EL (cell line): ENCODE measurements at places on chromosomes 4 and X.

GRCh38 chr4:47505666-47506065 lies 20.6 kb downstream of the ATP10D start:
- DNase-seq = no peak

DNA sequence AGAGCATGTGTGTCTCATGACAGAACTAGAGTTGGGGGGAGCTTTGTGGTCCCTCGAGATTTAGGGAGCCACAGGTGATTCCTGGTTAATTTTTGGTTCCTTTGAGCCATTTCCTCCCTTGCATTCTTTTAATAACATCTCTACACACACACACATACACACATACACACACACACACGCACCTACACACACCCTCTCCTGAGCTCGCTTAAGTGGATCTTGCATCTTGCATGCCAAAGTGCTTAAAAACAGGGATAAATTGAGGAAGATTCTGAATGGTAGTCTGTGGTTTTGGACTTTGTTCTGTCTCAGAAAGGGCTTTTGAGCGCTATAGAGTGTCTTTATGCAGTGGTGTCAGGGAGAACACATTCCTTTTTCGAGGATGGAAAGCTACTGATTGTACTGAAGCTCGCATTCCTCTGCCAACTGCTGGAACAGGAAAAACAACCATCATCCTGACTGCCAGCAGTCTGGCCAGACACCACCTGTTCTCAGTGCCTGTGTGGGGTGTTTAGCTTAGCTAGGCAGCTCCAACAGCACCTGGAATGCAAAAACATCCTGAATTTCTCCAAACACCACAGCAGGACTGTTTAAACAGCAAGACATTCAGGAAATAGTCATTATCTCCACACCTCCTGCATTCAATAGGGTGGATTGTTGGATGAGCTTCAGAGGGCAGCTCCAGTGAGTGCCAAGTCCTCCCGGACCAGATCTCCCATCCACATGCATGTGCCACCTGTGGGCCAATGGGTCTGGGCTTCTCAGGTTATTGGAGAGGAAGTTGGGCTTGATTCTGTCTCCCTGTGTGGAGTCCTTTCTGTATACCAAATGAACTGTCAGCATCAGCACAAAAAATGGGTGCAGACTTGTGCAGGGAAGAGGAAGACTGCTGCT lies 21.9 kb upstream of the IGFBP7 start:
- no peak for DNase-seq

DNA sequence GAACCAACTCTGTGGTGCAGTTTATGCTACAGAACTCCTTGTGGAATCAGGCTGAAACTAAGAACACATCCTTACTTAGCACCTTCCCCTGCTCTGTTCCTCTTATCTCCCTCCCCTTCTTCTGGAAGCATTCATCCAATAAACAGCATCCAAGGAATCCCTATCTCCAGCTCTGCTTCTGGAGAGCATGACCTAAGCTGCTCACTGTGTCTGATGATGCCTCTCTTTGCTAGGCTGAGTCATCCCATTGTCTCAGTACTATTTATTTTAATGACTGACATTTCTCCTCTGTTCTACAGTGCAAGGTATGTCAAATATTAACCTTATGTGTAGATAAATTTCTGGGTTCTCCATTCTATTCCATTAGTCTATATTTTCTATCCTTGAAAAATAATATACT lies 71.2 kb downstream of the BEND2 start:
- no peak for DNase-seq

DNA sequence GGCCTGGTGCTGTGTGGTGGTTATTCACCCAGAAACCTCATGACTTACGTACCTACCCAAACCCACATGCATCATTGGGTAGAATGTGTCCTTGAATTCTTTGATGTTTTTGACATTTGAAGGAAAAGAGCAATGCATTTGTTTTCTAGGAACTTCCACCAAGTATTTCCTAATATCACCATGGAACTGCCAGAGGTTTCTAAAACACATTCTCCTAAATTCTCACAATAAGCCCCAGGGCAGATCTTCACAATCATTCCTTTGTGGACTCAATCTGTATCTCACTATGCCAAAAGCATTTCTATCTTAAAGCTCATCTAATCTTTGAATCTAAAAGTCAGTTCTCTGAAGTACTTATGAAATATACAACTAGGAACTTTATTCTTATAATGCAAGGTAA lies 8.3 kb upstream of the ODAM start:
- no peak for DNase-seq

DNA sequence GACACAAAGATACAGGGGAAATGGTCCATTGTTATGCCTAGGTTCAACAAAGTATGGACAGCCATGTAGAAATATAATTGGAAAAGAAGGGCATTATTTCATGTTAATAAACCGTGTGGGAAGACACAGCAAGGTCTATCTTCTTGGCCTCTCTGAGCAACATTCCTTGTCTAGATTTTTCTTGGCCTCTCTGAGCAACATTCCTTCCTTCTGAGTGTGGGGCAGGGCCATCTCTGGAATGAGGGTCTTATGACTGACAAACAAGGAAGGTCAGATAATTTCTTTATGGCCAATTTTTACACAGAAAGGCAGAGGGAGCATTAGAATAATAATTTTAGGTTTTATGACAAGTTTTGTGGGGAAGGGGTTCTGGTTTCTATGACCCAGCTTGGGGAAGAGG lies 24.3 kb upstream of the MAOA start:
- peak; percentile 4 for DNase-seq

GRCh38 chrX:31563792-31564191 lies 492.0 kb upstream of the FTHL17 start:
- DNase-seq = no peak

DNA sequence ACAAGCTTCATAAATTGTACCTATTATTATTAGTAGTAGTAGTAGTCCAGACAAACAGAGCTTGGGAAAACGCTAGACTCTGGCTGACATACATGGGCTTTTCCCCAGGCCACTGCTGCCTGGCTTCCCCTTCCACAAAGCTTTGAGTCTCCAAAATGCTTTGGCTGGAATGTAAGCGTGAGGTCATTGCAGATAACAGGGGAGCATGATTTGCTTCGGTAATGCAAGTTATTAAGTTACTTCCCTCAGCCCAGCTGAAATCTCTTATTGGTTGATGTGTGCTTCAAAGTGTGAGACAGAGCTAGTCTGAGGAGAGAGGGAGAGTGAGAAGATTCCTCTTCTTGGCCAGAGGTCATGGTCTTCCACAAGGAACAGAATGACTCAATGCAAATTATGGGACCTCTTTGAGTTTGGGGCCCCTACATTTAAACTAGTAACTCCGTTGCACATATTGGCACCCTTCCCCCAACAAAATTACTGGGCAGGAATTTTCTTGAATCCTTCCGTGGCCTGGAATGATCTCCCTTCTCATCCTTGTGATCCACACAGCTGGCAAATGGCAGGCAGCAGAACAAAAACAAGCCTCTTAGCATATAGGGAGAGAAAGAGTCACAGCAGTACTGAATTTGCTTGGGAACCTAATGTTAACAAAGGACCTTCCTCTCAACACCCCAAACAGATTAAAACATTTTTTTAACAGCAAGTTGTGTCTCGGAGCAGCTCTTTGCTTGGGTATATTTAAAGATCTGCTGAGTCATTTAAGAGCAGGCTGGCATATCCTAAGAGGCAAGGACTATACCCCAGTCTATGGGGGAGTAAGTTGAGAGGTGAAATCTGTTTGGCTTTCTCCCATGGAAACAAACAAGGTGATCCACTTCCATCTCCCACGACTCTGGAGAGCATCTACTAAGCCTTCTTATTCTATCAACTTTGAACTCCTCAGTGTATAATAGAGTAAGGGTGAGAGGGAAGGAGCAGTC lies 19.9 kb downstream of the AR start:
- DNase-seq = no peak

DNA sequence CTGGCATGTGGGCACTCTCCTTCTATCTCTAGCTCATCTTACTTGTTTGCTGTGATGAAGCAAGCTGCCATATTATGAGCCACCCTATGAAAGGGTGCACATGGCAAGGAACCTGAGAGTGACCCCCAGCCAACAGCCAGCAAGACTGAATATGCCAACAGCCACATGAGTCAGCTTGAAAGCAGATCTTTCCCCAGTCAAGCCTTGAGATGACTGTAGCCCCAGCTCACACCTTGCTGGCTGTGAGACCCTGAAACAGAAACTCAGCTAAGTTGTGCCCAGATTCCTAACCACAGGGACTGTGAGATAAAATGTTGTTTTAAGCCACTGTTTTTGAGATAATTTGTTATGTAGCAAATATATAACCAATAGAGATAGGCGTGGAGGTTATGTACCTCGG lies 36.2 kb downstream of the KDM5C start:
- DNase-seq = no peak

DNA sequence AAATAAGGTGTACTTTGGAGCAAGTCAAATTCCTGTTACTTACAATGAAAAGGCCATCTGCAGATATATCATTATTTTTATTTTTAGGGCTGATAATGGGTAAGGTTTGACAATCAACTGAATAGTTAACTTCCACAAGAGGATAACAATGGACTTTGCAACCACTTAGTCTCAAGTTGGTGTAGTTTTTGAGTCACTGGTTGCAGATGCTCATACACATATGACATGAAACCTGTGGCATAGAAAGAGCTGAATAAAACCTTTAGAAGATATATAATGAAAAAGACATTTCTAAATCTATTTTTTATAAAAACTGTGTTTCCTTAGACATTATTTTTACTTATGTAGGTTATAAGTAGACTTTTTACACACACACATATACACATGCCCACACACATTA lies 2110.9 kb downstream of the PCDH7 start:
- no peak for DNase-seq

DNA sequence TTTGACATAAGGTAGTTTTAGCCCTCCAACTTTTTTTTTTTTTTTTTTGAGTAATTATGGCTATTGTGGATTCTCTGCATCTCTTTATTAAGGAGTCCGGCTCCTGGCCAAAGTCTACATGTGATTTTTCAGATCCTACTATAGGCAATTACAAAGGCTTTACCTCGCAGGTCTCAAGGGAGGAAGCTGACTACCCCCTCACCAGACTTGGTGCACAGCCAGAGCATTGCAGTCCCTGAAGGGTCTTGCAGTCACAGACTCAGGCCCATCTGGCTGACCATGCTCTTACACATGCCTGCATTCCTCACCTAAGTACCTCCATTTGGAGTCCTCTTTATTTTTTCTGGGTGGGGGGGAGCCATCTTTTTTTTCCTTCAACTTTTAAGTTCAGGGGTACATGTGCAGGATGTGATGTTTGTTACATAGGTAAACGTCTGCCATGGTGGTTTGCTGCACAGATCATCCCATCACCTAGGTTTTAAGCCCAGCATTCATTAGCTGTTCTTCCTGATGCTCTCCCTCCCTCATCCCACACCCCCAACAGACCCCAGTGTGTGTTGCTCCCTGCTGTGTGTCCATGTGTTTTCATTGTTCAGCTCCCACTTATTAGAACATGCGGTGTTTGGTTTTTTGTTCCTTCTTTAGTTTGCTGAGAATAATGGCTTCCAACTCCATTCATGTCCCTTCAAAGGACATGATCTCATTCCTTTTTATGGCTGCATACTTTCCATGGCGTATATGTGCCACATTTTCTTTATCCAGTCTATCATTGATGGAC lies 88.4 kb upstream of the STIM2 start:
- no peak for DNase-seq
